ENCODE measurements at places on chromosomes 5 and 9.

- DNase-seq, result no peak
These were observed 89.5 kb upstream of the TTC23L start for GRCh38 chr5:34749431-34749873.

GRCh38 chr5:2797160-2797559, 45.7 kb upstream of the IRX2 start:
- no peak for DNase-seq

DNA sequence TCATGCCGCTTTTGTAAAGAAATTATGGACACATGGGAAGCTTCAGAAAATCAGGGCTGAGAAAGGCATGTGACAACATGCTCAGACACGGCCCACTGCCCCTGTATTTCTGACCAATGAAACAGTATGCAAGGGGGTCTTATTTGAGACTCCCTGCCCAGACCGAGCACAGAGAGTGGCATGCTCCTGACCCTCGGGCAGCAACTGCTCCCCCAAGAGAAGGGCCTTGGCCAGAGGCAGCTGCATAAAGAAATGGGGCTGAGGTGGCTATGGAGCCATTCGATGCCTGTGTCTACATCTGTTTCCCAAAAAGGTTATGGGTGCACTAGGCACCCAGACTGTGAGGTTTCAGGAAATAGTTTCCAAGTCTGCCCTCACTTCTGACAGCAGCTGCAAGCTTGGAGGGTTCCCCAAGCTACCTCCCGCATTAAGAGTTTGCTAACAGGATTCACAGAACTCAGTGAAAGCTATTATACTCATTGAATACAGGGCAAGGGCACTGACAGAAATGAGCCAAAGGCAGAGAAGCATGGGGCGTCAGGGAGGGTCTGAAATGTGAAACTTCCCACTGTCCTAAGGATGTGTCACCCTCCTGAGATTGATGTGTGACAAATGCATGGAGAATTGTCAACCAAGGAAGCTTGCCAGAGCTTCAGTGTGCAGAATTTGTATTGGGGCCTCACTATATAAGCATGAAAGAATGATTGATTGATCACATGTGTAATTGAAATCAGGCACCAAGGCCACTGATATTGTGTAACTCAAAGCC, 94.3 kb downstream of the DAP start:
- DNase-seq, result no peak

- no peak for DNase-seq
These were observed 21.6 kb downstream of the GAS1 start for GRCh38 chr9:86925686-86926085.

GRCh38 chr5:93278896-93279295, 302.1 kb downstream of the NR2F1-AS1 start:
- no peak for DNase-seq

Measured in thoracic aorta (tissue), 2 donors.